Caudate nucleus (tissue), 63 donors: ENCODE measurements at places on chromosomes 5 and 9.

DNA sequence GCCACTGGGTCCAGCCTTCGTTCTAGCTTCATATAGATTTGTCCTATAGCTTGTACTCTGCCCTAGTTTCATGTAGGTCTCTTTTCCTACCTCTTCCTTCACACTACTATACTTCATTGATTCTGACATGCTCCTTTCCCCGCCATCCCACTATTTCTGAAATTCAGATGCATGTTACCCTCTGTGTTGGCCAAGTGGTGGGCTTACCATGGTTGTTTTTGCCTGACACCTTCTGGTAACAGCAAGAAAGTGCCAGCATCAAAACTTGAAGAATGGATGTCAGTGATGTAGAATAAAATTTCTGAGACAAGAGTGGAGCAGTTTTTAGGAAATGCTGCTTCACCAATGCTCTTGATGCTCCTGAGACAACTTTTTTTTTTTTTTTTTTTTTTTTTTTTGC, 19.5 kb upstream of the SERINC5 start:
- DNase-seq, result no peak

DNA sequence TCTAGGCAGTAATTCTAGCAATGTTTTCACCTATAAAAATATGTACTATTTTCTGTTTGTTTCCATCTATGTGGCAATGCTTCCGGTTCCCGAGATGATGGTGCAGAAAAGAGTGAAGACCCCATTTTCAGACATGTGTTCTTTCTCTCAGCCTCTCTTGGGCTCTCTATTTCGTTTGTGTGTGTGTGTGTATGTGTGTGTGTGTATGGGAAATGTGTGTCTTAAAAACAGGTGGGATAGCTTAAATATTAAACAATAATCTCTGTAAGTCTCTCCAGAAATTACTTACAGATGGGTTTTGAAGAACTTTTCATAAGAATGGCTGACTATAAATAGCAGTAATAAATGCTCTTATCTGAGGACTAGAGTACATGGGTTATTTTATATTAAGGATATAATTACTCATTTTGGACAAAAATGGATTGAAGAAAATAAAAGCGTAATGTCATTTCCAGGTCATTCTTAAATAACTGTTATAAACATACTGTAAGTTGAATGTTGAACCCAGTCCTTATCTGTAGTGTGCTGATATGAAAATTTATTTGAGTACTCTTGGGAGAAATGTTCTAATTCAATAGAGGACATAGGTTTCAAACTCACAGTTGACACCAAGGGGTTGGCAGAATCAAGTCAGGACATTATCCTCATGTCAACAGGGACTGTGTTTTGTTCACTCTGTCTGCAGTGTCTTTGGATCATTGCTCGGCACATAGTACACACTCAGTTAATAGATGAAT, 31.1 kb downstream of the PCSK5 start:
- no peak for DNase-seq

DNA sequence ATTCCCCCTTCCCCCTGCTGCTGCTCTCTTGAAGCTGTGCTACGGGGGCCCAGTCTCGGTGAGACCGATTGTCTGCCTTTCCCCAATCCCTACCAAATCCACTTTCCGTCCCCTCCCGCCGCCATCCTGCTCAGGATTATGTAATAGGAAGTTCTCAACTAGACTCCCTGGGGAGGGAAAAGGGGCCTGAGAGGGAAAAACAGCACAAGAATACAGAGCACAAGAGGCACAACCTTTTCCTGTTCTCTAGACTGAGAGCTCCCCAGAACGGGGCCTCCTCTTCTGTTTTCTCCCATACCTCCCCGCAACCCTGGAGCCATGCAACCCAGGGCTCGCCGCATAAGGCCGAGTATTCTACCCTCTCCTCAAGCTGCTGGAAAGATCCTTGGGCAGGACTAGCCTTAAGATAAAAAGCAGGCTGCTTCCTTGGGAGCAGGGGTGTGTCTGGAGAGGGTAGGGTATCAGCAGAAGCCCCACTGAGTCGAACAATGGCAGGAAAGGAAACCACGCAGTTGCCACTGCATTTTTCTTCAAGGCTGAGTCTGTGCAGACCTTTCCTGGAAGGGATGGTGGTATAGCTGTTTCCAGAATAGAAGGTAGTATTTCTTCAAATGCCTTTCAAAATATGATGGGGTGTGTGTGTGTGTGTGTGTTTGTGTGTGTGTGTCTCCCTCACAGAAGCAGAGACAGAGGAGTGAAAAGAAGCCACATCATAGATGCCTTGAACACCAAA, 12.9 kb downstream of the MYORG start:
- no peak for DNase-seq

GRCh38 chr9:90556897-90557675, 85.5 kb downstream of the DIRAS2 start:
- DNase-seq, result no peak

GRCh38 chr5:14900693-14901461, 29.3 kb upstream of the ANKH start:
- DNase-seq, result no peak

DNA sequence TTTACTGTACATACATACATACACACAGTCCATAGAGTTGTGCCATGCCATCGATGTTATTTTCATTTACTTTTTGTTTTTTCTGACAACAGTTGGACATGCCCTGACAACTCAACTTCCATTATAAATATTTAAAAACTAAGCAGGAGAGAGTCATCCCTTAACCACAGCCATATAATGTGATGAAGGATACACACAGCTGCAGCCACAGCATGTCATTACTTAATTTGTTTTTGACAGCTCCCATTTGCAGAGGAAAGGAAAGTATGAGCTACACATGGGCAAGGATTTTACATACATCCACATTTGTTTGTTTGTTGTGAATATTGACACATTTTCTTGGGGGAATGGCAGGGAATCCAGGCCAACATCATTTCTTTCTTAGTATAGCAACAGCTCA, 91.5 kb upstream of the TUT7 start:
- no peak for DNase-seq

DNA sequence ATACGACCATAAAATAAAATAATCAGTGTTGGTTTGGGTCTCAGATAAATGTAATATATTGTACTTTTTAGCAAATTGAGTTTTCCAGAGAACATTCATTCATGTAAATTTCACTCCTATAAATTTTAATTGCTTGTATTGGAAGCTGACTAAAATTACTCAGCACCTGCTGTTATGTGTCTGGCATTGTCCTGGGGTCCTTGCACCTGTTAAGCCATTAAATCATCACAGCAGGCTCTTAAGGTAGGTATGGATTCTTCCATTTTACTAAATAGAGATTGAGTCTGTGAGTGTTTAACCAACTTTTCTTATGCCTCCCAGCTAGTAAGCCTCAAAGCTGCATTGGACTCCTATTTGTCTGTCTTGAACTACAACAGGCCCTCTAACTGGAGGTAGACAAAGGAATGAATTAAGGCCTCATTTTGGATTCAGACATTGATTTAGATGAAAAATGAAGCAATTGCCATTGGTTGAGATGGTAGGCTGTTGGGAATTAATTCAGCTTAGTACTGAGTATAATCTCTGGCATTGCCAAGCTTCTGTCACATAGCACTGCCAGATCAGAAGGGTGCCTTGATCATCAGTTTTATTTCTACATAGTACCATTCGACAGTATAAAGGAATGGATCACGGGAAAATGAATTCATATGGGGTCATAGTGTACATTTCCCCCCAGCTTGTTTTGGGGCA, 78.9 kb downstream of the PARP8 start:
- DNase-seq, result no peak

DNA sequence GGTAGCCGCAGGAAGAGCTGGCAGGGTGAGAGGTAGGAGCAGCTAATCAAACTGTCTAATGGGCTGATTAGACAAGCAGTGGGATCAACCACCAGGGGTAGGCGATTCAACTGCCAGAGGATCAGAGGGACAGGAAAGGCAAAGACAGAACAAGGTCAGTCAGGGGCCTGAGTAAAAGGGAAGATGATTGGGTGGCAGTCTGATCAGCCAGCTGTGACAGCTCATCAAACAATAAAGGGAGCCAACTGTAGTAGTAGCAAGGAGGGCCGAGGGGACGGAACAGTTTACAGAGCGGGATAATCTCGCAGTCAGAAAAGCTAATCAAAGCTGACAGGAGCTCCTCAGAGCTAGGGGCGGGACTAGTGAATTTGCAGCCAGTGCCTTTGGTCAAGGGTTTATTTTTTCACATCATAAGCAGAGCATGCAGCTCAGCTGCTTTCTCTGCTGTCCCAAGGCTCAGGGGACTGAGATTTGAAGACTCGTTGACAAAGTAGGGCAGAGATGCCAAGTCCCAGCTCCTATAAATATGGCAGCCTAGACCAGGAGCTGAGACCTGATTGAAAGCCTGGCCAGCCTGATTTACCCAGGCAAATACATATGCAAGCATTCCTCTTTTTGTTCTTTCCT, 418.2 kb downstream of the GABRG2 start:
- no peak for DNase-seq

DNA sequence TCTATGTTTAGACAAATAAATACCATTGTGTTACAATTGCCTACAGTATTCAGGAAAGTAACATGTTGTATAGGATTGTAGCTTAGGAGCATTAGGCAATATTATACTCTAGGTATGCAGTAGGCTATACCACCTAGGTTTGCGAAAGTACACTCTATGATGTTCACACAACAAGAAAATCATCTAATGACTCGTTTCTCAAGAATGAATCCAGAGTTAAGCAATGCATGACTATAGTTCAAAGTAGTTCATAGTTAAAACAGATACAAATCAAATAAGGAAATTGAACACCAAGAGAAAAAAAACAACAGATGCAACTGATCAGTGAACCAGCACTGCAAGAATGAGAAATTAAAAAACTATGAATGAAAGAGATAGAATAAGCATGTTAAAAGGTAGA, 27.6 kb upstream of the ABLIM3 start:
- DNase-seq, result no peak

DNA sequence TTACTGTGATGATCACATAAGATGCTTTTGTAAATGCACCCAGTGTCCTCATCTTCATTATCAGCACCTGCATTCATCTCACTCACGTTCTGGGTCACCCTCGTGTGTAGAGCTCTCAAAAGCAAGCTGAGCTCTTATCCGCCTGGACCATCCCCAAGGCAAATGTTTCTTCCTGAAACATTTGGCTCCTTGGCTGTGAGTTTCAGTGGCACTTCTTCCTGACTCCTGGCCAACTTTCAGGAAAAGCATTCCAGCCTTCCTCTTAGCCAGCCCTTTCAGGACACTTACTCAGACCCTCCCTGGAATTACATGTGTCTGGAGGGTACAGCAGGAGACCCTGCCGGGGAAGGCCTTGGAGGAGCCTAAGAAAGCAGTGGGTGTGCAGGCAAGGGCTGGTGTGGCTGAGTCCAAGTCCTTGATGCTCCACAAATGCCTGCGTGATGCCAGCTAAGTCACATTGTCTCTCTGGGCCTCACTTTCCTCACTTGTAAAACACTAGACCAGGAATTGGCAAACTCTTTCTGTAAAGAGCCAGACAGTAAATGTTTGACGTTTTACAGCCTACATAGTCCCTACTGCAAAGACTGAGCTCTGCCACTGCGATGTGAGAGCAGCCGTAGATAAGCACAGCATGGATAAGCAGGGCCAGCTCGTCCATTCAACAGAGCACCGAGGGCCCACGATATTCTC, 72.1 kb downstream of the PDE6A start:
- DNase-seq, result no peak

GRCh38 chr5:177599731-177600507, at the start of gene B4GALT7:
Gene B4GALT7 (plus strand): TSS chr5:177600132. CDS start chr5:177600211, 79 bp downstream.
- peak; percentile 76 for DNase-seq

- DNase-seq, result no peak
Measured at GRCh38 chr9:23555851-23556250, 270.2 kb downstream of the ELAVL2 start.

DNA sequence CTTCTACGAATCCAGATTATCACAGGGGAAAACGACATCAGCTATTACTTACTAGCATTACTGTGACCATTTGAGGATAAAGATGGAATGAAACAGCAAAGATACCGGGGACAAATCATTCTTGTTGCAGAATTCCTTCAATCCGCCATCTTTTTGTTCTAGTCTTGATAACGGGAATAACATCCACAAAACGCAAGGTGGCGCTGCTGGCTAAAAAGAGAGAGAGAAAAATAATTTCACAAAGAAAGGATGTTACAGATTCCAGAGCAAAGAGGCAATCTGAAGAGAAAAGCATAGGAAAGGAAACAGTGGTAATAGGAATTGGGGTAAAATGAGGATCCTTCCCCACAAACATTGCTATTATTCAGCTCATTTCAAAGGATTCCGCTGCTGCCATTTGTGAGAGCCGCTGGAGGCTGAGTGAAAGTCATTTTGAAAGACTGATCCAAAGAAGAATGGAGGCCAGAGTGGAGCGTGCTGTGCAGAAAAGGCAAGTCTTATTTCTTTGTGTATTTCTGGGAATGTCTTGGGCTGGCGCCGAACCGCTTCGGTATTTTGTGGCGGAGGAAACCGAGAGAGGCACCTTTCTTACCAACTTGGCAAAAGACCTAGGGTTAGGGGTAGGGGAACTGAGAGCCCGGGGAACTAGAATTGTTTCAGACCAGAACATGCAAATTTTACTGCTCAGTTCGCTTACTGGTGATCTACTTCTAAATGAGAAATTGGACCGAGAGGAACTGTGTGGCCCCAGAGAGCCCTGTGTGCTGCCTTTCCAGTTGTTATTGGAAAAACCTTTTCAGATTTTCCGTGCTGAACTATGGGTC, at the start of gene PCDHB7:
PCDHB7 (plus strand) TSS at position 264 of the 824 bp plus-strand sequence; CDS start at position 456, 192 bp downstream.
- DNase-seq, result peak; percentile 24

DNA sequence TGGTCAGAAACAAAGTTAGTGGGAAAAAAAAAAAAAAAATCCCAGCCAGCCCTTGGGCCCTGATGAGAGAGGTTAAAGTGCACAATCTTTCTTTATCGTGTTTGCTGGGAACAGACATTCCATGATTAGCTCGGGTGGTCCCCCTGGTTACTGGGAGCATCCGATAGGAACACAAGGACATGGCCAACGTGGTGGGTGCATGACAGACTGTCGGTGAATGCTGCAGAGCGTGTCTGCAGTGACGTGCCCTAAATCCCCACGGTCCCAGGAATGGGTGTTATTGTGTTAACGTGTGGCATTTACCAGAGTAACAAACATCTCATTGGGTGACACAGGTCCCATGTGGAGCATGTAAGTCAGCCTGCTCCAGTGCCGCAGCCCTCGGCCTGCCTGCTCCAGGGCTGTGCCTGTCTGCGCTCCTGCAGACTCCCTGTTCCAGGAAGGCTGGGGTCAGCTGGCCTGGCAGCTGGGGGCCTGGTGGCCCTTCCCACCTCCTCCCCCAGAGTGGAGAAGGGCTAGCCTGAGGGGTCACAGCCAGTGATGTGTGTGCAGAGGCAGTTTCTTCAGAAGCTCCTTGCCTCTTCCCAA, 34.3 kb upstream of the TBC1D2 start:
- DNase-seq, result no peak

GRCh38 chr5:97229196-97229595, 46.1 kb upstream of the RIOK2 start:
- no peak for DNase-seq

DNA sequence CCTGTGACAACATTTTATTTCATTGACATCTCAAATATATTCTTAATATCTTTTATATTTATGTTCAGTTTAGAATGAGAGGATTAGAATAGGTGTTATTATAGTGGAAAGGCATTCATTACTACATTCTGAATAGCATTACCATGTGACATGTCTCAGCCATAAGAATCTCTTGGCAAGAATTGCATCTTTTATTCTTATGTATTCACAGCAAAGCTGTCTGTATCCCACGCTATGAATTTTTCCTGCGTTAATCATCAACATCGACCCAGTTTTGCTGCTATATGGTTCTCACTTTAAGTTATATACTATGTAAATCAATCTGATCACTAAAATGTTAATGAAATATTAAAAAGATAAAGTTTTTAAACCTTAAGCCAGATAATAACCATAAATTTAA, 248.6 kb downstream of the TMEM232 start:
- DNase-seq, result no peak

- no peak for DNase-seq
Measured at GRCh38 chr5:6244339-6244714, 134.0 kb downstream of the MED10 start.

GRCh38 chr5:59842999-59843398, 50.5 kb downstream of the PDE4D start:
- DNase-seq, result no peak
